SK-N-SH (cell line): ENCODE measurements at places on chromosomes 1 and 21. TPM values are rescaled to one million over a fixed set of nuclear protein-coding genes. Genes with fewer than 3 reads are reported as not detected.

GRCh38 chr1:109207467-109208103 is 6.1 kb upstream of the SARS1 start:
- DNase-seq: no peak

GRCh38 chr1:98277118-98277517 is 356.3 kb upstream of the DPYD start:
- no peak for DNase-seq

GRCh38 chr21:45055861-45056260 is 18.5 kb upstream of the ADARB1 start:
- no peak for DNase-seq

- DNase-seq: no peak
Measured at GRCh38 chr1:209162651-209163050, 420.9 kb upstream of the CAMK1G start.

- no peak for DNase-seq
Measured at GRCh38 chr1:247538561-247538960, 2.3 kb upstream of the OR2C3 start.

DNA sequence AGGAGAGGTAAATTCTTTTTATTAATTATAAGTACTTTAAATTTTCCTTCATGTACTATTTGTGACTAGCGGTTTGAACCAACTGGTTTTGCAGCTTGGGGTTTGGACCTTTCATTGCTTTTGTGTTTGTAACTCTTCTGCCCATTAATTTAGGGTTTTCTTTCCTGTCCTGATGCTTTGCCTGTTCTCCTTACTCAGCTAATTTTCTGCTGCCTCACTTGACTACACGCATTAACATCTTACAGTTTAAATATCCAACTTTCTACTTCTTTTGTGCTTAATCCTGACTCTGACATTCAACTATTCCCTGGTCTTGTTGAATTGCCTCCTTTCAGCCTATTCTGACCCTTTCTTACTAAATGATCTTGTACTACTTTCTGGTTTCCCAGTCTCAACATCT is 135.6 kb downstream of the PTPRC start:
- no peak for DNase-seq

GRCh38 chr1:91804546-91805023 is 81.4 kb downstream of the TGFBR3 start:
- DNase-seq: no peak

ADARB1 gene
- 7.6 and 7.8 TPM in 2 replicates for polyA plus RNA-seq

DNA sequence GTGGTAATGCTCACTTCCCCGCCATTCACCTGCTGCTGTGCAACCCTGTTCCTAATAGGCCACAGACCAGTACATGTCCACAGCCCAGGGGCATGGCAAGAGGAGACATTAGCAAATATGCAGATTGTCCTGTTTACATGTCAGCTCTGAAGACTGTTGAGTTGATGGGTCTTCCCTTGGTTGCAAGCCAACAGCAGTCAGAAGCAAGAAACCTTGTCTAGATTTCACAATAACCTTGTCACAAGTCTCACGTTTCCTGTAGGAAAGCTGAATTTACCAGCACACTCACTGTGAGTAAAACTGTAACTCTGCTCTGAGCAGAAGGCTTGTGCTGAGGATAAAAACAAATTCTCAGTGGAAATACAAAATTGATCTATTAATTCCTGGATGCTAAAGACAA is 195.1 kb downstream of the HLX start:
- no peak for DNase-seq

GRCh38 chr1:47224676-47225399 is 7.2 kb downstream of the TAL1 start:
- DNase-seq: peak; percentile 57

- no peak for DNase-seq
Measured at GRCh38 chr1:66166753-66167152, 367.2 kb upstream of the SGIP1 start.

GRCh38 chr21:30695956-30696355 is 22.6 kb downstream of the KRTAP21-3 start:
- DNase-seq: no peak

IL20 gene
- not detected in 2 replicates for polyA plus RNA-seq

GRCh38 chr1:35935442-35936388 is 4.8 kb downstream of the AGO3 start:
- peak; percentile 33 for DNase-seq

DNA sequence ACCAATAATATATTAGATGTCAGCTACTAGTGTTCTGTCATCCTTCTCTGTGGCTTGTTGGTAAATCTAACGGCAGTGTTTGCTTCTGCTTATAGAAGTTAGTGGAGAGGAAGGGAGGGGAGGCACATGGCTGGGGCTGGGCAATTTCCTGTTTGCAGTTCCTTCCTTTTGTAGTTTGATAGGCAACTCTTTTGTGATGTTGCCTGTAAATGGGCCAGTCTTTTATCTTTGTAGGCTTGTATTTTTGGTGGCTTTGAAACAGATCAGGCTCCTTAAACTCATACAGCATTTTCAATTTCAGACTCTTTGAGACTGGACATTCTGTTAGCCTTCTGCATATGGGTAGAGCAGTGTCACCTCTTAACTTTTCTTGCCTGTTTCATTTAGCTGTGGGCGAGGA is 48.1 kb downstream of the CDC14A start:
- DNase-seq: peak; percentile 12

- no peak for DNase-seq
Measured at GRCh38 chr1:216690603-216691002, 32.6 kb downstream of the ESRRG start.

DNA sequence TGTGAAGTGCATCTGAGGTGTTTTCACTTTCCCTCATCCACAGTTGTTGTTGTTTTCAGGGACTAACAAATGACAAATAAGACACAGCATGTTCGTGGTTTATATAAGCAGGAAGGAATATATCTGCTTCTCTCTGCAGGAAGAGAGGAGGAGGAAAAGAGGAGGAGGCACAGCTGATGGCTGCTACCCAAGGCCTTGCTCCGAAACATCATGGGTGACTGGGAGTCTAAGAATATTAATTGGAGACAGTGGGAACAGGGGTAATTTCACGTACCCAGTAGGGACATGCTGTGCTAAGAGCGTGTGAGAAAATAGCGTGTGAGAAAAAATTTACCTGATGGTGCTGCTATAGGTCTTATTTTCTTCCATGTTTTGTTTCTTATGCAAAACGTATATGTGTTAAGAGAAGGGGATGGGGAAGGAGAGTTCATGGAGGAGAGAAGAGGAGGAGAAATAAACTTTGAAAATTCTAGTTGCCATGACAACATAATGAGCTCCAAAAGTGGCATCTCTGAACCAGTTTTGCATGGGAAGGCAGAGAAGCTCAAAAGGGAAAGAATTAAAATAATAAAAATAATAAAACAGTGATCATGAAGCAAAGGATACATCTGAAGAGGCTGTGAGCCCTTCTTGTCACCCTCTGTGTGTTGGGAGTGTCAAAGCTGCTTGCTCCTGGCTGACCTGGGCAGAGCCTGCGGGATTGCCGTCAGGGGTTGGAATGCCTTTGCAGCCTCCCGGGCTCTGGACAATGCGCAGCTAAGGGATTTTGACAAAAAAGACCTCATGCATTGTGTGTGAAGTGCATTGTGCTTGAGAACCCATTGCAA is 192.0 kb downstream of the CACNA1E start:
- no peak for DNase-seq

DNA sequence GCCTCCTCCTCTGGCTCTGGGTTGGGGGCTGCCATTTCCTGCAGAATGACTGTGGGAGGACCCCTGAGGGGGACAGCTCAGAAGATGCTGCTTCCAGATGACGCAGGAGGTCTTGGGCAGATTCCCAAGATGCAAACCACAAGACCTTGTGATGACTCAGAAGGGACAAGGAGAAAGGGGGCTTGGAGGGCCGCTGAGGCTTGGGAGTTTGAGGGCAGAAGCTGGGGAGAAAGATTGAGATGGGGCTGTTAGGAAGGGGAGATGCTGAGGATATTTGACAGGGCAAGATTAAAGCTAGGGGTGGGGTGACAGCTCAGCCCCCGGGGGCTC is 7.5 kb downstream of the PTPRU start:
- DNase-seq: no peak

APH1A gene
- polyA plus RNA-seq: 175 and 232 TPM in 2 replicates

GRCh38 chr1:151720974-151721787 is at the start of gene RIIAD1:
Gene RIIAD1, plus strand, starts transcription at chr1:151721522. Its CDS starts 15 bp downstream, at chr1:151721537.
- peak; percentile 93 for DNase-seq

ANKRD34A gene
- 2.6 and 3.6 TPM in 2 replicates for polyA plus RNA-seq

GRCh38 chr1:222896630-222897526 is 82.0 kb downstream of the DISP1 start:
- no peak for DNase-seq

S100A1 gene
- polyA plus RNA-seq: 0.18 TPM in 1 of 2 replicates, not detected in the other

DNA sequence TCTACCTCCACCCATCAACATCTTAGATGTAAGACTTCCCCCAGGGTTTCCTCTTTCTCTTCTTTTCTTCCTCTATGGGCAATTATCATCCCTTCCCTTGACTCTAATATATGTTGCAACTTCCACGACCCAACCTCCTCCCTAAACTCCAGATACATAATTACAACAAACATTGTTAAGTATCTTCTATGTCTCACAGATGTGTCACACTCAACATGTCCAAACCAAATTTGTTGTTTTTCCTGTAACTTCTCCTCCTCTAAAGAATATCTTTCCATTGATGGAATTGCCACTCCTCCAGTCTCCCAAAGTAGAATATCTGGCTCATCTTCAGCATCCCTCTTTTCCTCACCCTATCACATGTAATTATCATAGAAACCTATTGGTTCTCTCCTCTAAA is 314.2 kb downstream of the RWDD3 start:
- no peak for DNase-seq

DNA sequence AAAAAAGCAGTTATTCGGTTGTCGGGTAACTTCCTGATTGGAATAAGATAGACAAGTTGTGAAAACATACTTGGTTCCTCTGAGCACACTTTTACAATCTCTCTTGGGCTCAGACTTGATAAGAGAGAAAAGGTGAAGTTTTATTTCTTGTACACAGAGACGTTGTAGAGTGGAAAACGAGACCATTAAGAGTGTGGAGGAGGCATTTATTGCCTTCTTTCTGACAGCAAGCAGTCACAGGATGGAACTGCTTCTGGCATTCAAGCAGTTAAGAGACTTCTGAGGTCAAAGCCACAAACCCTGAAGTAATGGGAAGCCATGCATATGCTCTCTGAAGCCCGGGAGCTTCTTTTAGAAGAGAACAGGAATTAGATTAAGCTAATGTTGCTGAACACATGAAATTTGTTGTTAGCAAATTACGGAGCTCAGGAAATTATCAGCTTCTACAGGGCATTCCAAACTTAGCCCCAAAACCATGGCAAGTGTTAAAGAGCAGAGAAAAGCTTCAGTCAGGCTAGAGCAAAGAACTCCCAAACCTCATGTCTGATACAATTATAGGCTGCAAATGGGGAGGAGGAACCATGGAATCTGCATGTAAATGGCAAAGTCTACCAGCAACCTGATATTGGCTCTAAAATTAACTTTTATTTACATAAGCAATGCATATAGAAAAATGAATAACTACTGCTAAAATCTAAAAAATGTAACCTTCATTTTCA is 26.0 kb downstream of the S1PR1 start:
- no peak for DNase-seq

- no peak for DNase-seq
Measured at GRCh38 chr1:165842671-165843129, 15.3 kb downstream of the UCK2 start.

DNA sequence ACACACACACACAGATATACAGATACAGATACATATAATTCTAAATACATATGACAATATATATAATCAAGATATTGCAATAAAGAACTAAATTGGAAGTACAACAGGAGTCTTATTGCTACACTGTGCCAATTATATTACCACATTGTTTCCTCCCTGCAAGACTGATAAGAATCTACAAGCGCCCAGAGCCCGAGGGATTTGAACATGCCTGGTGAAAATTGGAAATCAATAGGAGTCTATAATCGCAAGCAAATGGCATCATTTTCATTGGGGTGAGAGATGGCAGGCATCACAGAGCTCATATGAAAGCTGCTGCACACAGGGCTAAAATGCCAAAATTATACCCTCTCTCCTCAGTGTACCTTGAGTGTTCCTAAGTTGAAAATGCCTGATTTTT is 152.9 kb upstream of the PTBP2 start:
- peak; percentile 34 for DNase-seq

DNA sequence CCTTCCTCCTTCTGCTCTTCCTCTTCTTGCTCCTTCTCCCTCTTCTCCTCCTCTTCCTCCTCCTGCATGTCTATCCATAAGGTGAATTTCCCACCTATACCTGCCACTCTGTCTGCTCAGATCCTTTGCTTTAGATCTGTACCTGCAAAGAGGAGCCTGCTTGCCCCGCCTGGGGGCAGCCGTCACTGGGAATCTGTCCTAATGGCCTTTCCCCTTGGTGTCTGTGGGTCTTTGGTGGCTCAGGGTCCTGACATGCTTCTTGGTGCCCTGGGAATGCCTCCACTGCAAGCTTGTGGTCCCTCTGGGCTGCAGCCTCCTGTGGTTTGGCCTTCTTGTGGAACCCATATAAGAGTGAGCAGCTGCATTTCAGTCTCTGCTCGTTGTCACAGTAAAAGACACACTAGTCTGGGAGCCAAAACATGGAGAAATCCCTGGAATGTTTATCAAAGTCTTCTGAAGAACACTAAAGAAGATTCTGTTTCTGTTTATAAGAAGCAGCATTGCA is 79.5 kb upstream of the CSF3R start:
- no peak for DNase-seq

RGS16 gene
- polyA plus RNA-seq: 0.79 and 1.7 TPM in 2 replicates
